Activated CD8-positive, alpha-beta memory T cell treated with anti-CD3 and anti-CD28 coated beads for 48 hours (primary cell): ENCODE measurements at places on chromosomes 4 and X.
A peak's percentile ranks its signal among the peaks of the same experiment; 100 is the strongest.

DNA sequence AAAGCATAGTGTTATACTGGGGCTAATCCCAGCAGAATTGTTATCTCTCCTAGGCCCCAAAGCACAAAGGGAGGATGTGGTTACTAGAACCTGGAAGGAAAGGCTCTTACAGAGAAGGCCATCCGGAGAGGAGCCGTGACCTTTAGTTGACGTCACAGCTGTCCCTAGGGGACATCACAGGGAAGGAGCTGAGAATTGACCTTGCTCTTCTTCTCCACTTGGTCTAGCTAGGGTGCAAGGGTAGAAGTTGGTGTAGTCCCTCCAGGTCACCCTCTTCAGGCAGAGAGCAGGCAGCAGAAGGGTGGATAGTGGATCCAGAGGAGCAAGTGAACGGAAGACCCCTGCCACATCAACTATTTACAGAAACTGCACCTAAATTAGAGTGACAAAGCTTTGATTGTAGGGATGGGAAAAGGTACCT, 22.8 kb upstream of the FGF2 start:
- no peak for DNase-seq

DNA sequence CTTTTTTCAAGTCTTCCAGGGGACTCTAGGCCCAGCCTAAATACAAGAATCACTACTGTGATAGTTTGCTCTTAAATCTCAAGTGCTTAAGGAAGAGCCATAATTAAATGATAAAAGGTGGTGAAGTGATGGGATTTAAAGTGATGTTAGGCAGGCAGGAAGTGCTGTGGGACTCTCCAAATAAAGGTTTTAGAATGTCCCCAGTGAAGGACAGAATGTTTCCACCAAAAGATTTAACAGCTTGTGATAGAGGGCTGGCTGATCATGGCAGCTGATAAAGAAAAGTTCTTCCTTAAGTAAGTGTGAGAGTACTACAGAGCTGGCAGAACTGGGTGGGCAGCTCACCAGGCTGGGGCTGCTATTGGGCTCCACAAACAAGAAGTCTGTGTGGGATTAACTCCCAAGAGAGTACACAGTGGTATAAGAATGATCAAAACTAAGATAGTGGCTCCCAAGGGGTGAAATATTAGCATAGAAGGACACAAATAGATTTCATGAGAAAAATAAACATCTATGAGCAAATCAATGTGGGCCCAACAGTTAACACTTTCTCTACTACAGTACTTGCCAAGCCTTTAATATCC, 637.2 kb upstream of the CPEB2 start:
- no peak for DNase-seq

- no peak for DNase-seq
Observed at GRCh38 chr4:177116161-177116560, 193.5 kb upstream of the NEIL3 start.

DNA sequence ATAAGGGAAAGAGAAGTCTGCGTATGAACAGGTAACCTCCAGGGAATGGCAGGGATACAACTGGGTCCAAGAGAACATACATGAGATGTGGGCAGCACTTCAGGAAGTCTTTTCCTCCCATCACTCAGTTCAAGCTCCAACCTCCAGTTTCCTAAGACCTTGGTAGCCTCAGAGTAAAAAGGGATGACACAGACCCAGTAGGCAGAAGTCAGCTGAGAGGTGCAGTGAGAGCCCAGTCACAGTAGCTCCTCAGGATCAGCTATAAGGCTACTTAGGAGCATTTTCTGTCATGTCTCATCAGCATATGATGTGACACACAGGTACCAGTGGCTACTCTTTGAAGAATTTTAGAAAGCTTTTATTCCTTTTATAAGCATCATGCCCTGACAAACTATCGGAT, 12.5 kb upstream of the STS start:
- DNase-seq: no peak

GRCh38 chr4:33349376-33349775, 2629.2 kb downstream of the PCDH7 start:
- no peak for DNase-seq

DNA sequence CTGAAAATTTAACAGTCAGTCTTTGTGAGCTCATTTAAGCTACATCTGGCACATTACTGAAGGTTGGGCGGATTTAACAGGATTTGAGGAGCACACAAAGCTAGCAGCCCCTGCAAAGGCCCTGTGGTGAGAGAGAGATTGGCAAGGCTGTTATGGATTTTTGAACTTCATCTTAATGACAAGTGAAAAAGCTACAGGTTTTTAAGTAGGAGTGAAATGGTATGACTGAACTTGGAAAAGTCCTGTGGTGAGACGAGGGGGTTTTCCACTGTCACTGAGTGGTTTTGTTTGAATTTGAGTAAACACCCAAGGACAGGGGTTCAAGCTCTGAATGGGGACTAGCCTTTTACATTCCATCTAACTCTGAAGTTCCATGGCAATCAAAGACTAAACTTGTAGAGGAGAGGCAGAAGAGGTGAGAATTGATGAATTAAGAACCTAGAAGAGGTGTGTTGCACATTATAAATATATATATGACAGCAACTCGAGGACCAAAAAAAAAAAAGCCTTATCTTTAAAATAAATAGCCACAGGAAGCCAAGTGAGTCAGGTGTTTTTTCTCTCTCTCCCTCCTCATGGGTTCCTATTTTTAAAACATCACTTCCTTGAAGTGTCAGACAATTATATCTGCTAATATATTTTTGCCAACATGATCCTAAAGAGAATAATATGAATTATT, 47.8 kb upstream of the CLNK start:
- DNase-seq: no peak

DNA sequence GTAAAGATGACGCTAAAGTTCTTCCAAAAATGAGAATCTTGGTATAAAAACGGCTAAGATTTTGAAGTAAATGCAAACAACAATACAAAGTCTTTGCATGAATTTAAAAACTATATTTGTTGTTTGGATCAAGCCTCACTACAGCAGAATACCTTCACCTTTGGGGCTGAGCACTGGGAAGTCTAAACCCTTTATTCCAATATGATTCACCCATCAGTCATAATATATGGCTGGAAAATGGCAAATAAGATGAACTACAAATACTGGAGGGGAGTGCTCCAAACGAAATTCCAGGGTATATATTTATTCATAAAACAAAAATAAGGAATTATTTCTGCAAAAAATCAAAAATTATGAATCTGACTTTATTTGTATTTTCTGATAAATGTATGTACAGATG, 138.4 kb downstream of the SCFD2 start:
- no peak for DNase-seq

- no peak for DNase-seq
Observed at GRCh38 chrX:63128509-63128908, 222.6 kb downstream of the SPIN4 start.

- DNase-seq: no peak
Observed at GRCh38 chr4:3062471-3062870, 11.9 kb downstream of the HTT-AS start.

- no peak for DNase-seq
Observed at GRCh38 chr4:108087293-108087967, 81.3 kb downstream of the LEF1 start.

GRCh38 chrX:27251369-27251768, 211.8 kb downstream of the PPP4R3C start:
- no peak for DNase-seq

- DNase-seq: no peak
Observed at GRCh38 chr4:25896776-25897539, 17.1 kb upstream of the SMIM20 start.

DNA sequence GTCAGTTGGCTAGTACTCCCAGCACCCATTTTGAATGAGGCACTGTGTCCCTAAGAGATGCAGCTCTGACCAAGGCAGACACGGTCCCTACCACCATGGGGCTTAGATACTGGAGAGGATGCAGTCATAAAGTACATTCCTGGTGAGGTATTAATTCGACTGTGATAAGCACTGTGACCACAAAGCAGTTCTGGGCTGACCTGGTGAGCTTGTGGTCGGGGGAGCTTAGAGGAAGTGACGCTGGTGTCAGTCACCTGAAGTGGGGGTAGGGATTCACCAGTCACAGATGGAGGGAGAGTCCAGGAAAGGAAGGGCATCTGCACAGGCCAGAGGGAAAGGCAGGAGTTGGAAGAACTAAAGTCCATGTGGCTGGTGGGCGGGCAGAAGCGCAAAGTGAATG, 15.8 kb upstream of the CLTRN start:
- DNase-seq: no peak

GRCh38 chr4:25913056-25913850, 767 bp upstream of the SMIM20 start:
- DNase-seq: no peak

DNA sequence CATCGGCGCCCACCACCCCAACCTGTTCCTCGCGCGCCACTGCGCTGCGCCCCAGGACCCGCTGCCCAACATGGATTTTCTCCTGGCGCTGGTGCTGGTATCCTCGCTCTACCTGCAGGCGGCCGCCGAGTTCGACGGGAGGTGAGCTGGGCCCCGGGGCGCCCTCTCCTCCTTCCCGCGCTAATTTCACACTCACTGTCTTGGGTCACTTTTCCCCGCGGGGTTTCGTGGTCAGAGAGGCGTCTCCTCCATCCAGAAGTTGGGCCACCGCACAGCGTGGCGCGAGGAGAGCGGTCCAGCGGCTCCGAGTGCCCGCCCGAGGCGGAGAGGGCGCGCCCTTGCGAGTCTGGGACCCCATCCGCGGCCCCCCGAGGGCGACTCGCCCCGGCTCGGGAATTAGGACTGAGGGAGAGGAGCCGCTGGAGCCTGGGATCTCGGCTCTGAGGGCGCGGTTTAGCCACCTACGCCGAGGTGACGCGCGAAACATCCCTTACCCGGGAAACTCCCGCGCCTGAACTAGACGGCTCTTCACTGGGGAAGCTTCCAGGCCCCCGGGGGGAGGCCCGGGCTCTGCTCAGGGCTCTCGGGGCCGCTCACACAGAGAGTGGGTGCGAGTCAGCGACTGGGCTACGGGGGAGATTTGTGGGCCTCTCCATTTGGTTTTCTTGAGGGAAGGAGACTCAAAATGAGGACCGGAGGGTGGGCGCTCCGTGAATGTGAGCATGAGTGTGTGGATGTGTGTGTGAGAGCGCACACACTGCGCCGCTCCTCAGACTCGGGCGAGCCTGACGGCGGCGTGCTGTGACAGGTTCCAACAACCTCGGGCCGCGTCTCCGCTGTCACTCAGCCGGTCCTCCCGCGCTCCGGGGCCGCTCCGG, 551 bp downstream of the NPNT start:
- peak; percentile 16 for DNase-seq

DNA sequence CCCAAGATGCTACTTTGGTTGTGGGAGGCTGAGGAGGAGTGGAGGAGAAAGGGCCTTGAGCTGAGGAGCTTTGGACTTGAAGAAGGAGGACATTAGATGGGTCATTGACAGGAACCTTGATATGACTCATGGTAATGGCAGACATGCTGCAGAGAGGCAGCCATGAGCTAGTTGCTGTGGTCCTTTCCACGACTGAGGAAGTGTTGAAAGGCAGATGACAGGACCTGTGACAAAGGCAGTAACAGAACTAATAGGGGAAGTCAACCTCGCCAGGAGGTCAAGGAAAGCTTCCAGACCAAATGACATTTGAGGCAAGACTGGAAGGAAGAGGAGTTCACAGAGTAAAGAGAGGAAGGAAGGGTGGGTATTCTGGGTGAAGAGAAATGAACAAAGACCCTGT, 7.6 kb upstream of the XPNPEP2 start:
- DNase-seq: no peak

DNA sequence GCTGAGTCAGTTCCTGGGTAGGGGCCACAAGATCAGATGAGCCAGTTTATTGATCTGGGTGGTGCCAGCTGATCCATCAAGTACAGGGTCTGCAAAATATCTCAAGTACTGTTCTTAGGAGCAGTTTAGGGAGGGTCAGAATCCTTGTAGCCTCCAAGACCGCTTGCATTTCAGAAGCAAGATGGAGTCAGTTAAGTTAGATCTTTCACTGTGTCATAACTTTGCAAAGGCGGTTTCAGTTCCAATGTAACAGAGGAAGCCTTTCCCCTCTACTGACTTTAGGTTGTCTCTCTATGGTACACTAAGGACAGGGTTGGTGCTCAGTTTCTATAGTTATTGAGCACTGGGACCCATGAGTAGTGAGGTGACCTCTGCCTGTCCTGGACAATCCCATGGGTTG, 127.3 kb upstream of the WDR1 start:
- no peak for DNase-seq

DNA sequence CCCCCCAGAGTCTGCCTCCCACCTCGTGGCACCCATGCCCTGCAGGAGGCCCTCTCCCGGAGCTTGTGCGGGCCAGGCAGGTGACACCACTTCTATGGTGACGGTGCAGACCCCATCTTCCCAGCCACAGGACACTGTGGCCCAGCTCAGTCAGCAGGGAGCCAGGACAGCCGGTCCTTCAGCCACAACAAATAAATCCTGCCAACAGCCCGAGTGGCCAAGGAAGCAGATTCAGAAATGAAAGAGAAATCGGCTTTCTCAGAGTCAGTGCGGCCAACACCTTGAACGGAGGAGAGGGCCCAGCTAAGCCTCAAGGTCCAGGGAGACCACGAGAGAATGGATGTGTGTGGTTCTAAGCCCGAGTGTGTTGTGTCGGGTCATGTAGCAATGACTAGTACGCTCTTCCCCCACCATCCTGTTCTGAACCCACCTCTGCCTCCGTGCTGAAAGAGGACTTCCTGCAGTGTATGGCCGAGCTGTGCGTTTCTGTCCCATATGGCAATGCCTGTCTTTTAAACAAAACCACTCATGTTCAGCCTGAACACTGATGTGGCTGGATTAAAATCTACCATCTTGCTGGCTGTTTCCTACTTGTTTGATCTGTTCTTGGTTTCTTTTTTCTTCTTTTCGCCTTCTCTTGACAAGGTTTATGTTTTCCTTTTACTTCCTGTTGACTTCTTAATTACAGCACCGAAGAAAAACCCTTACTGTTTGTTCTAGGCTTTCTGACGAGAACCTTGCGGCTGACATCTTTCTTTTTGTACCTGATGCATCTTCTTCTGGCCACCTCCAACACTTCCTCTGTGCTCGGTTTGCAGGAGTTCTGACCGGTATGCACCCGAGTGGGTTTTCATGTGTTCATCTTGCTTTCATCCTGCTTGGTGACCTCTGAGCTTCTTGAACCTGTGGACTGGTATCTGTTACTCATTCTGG, 53.1 kb downstream of the GAK start:
- no peak for DNase-seq

- DNase-seq: no peak
Observed at GRCh38 chr4:20323991-20324390, 72.3 kb downstream of the SLIT2 start.

GRCh38 chrX:31572360-31572759, 500.5 kb upstream of the FTHL17 start:
- no peak for DNase-seq

- no peak for DNase-seq
Observed at GRCh38 chr4:7756561-7757355, 182.9 kb downstream of the AFAP1 start.

- DNase-seq: no peak
Observed at GRCh38 chr4:147361726-147362125, 119.2 kb upstream of the EDNRA start.

GRCh38 chrX:115499112-115499805, 61.7 kb upstream of the PLS3 start:
- no peak for DNase-seq
